WERI-Rb-1 (cell line): ENCODE measurements at places on chromosomes 2 and 18.
A peak's percentile ranks its signal among the peaks of the same experiment; 100 is the strongest.

DNA sequence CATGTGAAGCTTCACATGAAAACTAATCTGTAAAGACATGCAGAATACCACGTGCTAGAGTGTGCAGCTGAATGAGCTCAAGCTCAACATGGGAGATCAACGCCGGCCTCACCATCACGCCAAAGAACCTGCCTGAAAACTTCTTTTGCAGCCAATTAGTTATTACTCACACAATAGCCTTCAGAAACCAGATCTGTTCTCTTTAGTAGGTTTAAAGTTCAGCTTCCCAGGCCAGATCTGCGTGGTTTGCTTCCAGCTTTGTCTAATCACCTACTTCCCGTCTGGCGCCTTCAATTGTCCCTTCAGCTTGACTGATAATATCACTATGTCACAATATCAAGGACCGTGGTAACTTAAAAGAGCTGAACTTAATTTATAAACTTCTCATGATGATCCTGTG lies 68.0 kb upstream of the ZNF236 start:
- no peak for DNase-seq

DNA sequence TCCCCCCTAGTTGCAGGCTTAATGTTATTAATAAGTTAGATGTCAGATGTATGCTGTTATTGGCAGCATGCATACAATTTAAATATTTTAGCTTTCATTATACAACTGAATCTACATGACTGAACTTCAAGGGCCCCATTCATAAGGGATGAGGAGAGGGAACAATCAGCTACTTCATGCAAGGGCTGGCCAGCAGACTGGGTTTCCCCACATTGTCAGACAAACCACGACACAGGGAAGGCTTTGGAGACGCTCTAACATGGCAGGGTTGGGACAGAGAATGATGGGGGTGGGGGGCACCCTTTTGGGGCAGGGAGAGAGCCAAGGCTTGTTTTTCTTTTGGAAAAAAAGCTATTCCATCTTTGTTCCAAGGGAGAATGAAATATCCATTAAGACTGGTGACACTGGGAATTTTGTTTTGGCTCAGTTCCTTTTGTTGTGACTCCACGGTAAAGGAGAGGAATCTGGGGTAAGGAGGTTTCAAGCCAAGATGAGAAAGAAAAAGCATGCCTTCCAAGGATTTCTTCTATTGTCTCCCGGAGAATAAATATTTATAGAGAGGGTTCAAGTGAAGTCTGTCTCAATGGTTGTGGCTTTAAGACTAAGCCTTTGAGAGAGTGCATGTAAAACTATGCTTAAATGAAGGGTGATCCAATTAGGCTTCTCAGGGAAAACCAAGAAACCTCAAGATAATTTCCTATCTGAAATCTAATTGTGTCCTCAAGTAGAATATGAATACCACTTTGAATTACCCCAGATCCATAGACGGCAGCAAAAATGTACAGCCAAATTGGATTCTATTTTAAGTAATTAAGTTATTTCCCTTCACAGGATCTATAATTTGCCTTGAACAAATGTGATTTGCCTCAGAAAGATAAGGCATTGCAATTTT lies 5.4 kb downstream of the CXCR4 start:
- no peak for DNase-seq

GRCh38 chr18:61666876-61667590 lies 225.8 kb downstream of the RNF152 start:
- no peak for DNase-seq

DNA sequence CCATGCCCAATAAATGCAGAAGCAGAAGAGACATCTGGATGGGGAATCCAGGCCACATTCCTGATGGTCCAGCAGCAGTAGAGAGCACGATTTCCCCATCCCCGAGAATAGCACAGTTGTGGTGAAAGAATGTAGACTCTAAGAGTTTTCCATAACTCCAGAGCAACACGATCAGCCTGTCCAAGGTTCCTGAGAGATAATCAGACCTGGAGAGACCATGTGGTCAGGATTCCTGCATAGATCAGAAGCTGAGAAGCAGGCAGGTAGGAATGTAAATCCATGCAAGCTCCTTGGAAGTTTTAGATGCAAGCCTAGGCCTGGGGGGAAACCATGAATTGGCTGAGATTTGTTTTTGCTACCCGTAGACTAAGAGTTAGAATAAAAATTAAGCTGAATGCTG lies 34.2 kb upstream of the PTPRM start:
- DNase-seq = no peak

GRCh38 chr2:138654146-138654545 lies 126.0 kb downstream of the NXPH2 start:
- DNase-seq = no peak

DNA sequence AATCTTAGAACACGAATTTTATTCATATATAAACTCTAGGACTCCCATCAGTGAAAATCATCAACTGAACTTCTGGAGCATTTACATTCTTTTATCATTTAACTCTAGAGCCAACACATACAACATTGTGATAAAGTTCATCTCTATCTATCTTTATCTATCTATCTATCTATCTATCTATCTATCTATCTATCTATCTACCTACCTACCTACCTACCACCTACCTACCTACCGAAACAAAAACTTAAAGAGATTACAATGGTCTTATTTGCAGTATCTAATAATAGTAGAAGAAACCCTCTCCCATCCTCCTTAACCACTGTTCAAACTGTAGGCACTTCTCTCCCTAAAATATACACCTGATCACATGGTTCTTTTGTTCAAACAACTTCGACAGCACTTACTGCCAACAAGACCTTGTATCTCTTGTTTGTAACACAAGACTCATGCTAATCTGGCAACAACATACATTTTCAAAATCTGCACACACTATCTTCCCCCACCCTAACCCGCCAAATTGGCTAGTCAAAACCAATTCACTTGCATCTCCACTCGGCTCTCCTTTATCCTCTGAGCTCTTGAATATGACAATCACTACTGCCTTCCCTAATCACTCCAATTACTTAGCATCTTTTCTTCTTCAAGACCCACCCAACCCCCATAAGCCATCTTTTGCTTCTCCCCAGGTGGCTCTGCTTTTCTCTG lies 69.0 kb downstream of the GORASP2 start:
- DNase-seq = no peak

DNA sequence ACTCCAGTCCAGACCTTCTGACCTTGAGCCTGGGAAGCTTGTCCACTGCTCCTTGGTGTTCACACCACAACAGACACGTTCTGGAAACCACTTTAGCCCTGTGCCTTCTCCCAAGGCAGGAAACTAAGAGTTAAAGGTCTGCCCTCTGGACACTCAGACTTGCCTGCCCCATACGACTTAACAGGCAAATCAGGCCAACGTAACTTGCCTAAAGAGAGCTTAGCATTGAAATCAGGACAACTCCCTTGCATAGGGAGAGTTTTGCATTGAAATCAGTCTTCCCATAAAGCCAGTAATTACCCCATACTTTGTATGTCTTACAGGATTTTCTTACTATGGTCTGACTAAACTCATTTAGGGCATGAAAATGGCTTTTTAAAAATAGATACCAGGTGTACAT lies 18.5 kb downstream of the NFE2L2 start:
- DNase-seq = no peak

GRCh38 chr18:59263661-59264060 lies 9.6 kb downstream of the RAX start:
- DNase-seq = no peak

- DNase-seq = no peak
These were observed 63.9 kb upstream of the PHLPP1 start for GRCh38 chr18:62651276-62652056.

DNA sequence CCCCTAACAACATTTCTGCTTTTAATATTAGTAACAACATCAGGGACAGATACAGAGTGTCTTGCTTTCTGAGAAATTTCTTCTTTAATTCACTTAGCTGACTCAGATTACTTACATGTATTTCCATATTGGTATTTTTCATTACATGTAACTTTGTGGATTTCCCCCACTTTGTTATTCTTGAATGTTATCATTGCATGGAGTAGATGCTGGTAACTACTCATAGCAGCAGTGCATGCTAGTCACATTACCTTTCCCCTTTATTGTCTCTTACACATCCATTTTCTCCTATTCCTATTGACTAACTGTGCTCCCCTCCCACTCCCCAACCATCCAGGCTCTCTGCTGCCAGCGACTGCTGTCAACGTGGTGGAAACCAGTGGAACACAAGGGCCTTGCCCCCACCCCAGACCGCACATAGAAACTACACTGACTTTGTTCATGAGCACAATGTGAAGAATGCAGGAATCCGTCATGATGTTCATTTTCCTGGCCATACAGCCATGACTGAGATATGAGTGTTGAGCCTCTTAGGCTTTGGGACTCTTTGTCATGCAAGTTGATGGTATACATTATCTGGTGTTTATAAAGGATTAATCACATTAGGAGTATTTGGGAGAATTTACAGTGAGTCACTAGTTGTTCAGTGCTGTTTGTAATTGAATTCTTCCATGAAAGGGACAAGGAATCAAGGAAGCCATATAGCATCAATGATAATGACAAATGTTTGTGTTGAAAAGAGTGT lies 91.0 kb downstream of the EPB41L5 start:
- DNase-seq = no peak

DNA sequence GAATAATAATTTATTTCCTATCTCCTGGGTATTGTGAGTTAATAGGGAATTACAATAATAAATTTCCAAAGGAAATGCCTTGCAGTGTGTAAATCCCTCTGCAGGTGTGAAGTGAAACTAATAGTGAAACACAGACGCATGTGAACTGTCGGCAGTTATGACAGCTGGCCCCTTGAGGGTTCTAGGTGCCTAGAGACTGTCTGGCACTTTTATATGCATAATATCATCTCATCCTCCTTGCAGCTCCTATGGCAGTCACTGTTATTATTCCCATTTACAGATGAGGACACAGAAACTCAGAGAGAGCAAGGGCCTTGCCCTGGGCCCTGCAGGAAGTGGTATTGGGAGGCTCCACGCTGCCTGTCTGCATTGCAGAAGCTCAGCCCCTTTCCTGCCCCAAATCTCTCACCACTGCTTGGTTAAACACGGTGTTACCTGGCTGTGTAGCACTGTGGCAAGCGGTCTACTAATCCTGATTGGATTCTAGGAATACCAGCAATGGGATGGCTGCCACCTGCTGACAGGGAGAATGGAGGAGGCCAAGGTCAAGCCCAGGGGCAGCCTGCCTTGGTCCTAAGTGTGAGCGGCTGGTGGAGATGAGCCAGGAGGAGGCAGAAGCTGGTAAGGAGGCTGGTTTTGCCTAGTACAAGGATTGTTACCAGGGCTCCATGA lies 32.8 kb upstream of the ACKR3 start:
- no peak for DNase-seq

GRCh38 chr2:36859366-36859792 lies 107.0 kb downstream of the STRN start:
- no peak for DNase-seq

GRCh38 chr2:104279646-104280045 lies 574.3 kb upstream of the POU3F3 start:
- DNase-seq = no peak

- peak; percentile 56 for DNase-seq
These were observed 81.8 kb upstream of the GAREM1 start for GRCh38 chr18:32552421-32553030.

- no peak for DNase-seq
These were observed 21.7 kb upstream of the CYTIP start for GRCh38 chr2:157465554-157465953.

- DNase-seq = no peak
These were observed 417.6 kb upstream of the MEX3C start for GRCh38 chr18:51614967-51615571.

- DNase-seq = no peak
These were observed 63.8 kb upstream of the MSH6 start for GRCh38 chr2:47719099-47719498.

GRCh38 chr2:238634701-238635357 lies 208.1 kb downstream of the ASB1 start:
- no peak for DNase-seq

DNA sequence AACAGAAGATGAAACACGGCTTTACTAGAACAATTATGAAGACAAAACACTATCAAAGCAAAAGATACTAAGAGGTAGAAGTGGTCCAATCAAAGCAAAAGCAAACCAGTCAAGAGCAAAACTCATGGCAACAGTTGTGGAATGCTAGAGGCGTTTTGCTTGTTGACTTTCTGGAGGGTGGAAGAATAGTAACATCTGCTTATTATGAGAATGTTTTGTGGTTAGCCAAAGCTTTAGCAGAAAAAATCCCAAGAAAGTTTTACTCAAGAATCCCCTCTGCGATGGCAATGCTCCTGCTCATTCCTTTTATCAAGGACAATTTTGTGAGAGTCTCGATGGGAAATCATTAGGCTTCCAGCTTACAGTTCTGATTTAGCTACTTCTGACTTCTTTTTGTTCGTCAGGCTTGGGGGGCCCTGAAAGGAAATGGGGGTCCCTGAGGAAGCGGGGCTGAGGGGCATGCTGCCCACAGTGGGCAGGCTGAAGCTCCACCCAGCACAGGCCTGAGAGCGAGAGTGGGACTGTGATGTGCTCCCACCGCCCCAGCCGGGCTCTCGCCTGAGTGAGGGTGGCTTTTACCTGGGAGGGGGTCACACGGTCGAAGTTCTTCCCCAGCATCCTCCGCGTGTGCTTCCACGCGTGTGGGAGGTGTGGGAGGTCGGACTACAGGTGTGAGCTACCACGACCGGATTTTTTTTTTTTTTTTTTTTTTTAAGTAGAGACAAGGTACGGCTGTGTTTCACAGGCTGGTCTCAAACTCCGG lies 49.0 kb upstream of the MC4R start:
- DNase-seq = no peak

DNA sequence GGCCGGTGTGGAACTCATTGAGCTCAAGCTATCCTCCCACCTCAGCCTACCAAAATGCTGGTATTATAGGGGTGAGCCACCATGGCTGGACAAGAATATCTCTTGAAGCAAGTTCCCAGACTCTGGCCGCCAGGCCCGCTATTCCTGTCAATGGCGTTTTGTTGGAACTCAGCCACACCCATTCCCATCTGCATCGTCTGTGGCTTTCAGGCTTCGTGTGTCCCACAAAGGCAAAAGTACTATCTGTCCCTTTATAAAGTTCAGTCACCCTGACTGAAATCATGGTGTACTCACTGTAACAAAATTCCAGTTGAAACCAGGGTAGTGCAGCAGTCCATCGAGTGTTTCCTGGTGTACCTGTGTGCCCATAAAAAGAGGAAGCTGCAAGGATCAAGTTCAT lies 96.7 kb downstream of the SH3BP4 start:
- DNase-seq = no peak

GRCh38 chr2:133232556-133232955 lies 335.7 kb downstream of the NCKAP5 start:
- DNase-seq = no peak

GRCh38 chr18:59792353-59792752 lies 95.1 kb upstream of the CCBE1 start:
- no peak for DNase-seq

DNA sequence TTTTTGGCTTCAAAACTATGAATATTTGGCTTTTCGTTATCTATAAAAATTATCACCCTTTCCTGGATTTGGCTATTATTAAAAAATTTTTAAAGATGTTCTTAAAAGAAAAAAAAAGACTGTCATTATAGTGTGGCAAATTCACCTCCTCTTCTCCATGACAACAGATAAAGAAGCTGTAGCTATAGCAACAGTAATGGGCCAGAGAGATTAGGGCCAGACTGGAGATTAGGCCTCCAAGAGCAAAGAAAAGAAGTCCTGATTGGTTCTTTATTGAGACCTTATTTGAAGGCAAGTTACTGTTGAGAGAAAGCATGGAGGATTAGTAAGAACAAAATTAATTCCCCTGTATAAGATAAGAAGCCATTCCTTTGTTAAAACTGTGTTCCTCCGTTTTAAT lies 812.5 kb downstream of the DCC start:
- DNase-seq = peak; percentile 24

- DNase-seq = no peak
These were observed 171.0 kb upstream of the REV1 start for GRCh38 chr2:99660616-99661406.
